ENCODE measurements at places on chromosomes 2 and 18.

DNA sequence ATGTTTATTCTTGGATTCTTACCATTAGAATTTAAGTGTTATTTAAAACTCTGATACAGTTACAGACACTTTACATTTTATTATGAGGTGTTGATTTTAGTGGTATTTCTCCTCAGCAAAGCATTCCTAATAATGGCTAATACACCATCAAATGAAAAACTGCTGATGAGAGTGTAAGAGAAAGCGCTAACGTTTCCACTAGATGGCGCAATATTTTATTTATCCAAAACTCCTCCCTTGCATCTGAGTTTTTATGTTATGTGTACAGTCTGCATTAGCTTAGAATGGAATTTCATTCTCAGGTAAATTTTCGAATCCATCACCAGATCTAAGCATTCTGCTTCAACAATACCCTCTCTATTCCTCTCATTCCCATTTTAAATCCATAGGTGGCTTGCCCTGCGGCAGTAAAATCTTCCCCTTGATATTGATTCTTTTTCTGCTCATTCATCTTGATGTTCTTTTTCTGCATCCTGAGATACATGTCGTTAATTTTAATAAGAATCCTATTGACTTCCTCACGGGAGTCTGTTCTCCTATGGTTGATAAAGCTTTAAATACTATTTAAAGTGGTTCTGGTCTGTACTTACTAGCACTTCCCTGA lies 53.9 kb downstream of the PRKRA start:
- no peak for DNase-seq

DNA sequence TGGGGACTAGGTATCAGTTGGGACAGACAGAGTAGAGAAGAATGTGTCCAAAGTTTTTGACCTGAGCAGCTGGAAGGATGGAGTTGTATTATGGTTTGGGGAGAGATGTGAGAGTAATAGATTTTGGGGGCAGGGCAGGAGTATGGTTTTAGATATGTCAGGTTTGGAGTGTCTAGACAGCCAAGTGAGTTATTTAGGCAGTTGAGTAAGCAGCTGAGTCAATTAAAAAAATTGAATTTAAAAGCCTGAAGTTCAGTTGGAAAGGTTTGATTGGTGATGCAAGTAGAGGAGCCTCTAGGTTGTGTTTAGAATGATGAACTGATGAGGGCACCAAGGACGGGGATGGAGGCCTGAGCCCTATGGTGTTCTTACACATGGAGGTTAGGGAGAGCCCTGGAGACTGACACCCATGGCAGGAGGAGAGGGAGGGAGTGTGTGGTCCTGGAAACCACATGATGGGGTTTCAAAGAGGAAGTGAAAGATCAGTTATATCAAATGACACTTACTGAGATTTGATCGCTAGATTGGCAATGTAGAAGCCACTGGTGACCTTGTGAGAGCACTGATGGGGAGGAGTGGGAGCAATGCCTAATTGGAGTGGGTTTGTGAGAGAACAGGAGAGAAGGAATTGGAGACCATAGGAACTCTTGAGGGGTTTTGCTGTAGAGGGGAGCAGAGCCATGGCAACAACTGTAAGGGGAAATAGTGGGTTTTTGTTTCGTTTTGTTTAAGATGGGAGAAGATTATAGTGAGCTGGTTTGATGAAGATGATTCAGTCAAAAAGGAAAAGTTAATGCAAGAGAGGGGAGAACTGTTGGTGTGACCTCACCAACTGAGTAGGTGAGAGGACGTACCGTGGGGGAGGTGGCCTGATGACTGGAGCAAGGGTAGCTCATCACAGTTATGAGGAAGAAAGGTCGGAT lies 10.3 kb downstream of the ITGA6 start:
- no peak for DNase-seq

DNA sequence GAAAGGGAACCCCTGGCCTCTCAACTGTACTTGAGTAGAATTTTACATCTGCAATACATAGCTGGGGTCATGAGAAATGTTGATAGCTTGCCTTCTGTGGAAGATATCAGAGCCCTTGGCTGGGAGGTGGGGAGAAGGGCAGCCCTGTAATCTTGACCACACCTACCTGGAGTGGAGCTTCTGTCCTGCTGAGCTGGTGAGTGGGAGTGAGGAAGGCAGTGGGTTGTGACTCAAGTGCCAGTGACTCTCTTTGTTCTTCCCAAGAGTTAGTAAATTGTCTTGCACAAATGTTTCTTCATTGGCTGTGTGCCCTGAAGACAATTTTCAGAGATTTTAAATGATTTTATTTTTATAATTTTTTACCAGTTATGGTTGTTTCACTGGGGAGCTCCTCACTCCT lies 277.3 kb downstream of the MBD5 start:
- DNase-seq = no peak

DNA sequence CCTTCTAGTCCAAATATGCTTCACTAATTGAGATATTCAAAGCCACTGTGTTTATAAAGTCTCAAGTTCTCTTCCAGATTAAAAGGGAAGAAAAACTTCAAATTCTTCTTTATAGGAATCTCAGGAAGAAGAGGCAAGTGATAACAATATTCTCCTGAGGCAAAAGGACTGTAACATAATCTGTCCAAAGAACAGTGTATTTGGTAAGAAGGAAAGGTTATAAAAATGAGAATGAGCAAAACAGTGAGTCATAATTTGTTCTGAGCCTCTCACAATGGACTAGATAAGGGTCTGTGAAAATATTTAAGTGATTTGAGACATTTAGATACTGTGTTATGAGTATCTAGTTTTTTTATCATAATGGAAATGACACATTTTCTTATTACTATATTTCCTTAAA lies 44.3 kb downstream of the SNRPD1 start:
- DNase-seq = no peak

DNA sequence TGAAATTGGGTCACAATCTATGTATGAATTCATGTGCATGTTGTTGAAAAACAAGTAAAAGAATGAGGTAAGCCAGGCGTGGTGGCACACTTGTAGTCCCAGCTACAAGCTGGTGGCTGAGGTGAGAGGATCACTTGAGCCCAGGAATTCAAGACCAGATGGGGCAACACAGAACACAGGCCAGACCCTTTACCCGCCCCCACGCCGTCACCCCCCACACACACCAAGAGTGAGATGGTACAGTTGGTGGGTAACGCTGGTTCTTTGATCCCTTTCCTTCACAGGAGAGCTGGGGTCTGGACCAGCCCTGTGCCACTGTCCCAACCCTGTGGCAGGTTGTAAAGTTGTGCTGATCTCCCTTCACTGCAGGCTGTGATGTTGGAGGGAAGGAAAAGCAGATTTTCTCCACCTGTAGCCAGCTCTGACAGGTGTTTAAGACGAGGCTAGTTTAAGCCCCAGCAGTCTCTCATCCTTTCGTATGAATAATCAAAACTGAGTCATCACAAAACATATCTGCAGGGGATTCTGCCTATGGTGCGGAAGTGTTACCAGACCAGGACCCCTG lies 13.6 kb downstream of the B3GNT2 start:
- no peak for DNase-seq

DNA sequence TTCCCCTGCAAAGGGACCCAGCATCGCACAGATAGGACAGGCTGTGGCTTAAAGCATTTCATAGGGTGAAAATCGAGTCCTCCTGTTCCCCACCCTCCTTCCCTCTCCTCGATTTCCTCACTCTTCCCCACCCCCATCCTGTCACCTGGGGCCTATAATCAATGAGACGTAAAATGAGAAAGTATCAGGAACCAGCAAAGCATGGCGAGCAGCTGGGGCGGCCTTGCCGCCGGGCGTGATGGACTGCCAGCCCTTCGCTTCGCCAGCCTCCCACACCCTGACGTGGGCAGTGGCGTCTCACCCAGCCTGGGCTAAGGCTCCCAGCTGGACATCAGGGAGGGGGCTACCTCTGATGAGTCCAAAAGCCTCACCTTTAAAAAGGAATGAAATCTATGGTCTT lies 11.1 kb downstream of the SLC30A3 start:
- DNase-seq = no peak

GRCh38 chr18:6382963-6383362 lies 31.7 kb downstream of the L3MBTL4 start:
- no peak for DNase-seq

DNA sequence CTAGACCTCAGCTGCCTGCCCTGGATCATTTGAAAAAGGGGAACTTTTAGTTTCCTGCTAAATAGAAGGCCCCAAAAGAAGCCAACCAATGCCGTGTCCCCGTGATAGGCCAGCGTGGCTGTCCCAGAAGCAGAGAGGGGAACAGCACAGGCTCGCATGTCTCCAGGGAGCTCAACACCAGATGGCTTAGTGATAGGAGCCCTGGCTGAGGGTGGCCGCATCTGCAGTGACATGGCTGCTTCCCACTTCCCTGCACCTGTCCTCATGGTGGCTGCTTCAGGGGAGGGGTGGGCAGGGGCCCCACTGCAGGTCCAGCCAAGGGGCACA lies 79.6 kb downstream of the MBP start:
- DNase-seq = no peak

- no peak for DNase-seq
Observed at GRCh38 chr18:28359176-28359575, 182.2 kb upstream of the CDH2 start.

- no peak for DNase-seq
Observed at GRCh38 chr2:9200633-9201015, 6.0 kb upstream of the ASAP2 start.

GRCh38 chr2:26801328-26801727 lies 15.5 kb downstream of the CENPA start:
- no peak for DNase-seq

DNA sequence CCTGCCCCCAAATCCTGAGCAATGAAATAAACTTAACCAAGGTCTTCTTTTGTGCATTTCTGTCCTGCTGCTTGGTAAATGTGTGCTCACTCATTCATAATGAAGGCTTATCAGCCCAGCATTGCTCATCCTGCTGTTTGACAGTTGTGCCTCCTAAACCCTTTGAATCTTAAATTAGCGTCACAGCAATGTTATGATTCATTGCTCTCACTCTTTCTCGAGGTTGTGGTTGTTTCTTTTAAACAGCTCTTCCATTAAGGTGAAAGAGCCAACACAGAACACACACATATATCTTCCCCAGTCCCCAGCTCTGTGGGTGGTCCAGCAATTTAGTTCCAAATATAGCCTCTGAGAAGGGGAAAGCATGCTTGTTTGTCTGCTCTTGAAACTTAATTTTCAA lies 84.0 kb downstream of the EVA1A start:
- DNase-seq = no peak

- no peak for DNase-seq
Observed at GRCh38 chr18:10051877-10052631, 138.2 kb downstream of the VAPA start.

GRCh38 chr18:75158465-75159237 lies 50.3 kb downstream of the PTGR3 start:
- no peak for DNase-seq

DNA sequence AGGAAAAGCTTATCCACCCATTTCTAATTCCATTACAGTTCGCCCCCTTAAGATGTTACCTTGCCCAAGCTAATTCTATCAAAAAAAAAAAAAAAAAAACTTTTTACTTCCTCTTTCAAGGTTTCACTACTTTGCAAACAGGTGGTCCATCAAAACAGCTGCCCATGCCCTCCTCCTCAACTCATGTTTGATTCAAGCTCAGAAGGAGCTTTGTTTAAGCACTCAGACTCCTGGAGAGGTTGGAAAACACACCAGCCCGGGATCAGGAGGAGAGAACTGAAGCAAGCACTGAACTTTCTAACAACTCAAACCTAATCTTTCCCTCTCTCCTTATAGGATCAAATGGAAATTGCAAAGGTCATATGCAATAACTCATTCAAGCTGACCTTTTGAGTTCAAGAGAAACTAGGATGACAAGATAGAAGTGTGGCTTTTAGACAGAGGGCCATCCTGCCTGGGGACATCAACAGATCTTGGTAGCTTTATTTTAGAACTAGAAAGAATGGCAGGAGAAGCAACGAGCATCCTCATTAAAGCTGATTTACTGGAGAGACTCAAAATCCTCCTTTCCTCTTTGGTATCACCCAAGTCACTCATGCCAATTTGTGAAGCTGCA lies 28.3 kb upstream of the FZD7 start:
- no peak for DNase-seq

DNA sequence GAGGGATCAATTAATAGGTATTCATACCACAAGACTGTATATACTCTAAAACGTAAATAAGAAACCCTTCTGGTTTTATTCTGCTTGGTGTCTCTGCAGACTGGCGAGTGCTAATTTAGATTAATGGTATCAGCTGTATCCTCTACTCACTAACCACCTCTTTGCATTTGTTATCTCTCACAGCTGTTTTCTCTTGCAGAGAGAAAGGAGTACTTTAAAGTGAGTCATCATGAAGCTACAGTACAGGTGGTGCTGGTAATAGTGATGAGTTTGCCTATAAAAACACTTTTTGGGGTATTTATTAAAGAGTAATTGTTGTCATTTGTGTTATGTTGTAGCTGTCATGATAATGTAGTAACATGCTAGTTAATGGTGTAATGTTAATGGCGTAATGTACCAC lies 147.7 kb downstream of the NETO1 start:
- no peak for DNase-seq

DNA sequence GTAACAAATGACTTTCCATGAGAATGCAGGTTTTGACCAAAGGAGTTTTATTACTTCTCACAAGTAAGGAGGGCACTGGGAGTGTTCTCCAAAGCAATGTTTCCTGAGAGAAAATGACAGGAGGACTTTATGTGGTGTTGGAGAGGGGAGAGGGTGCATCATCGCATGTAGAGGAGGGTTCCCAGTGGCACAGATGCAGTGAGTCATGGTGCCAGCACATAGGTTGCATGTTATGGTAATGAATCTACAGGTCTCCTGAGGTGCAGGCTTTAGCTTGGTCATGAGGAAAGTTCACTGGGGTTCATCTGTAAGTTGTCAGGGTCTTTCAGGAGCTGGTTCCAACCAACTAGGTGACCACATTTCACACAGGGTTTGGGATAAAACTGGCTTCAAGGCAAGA lies 30.4 kb downstream of the NAT8 start:
- DNase-seq = no peak

GRCh38 chr2:64627860-64628841 lies 25.6 kb downstream of the SERTAD2 start:
- no peak for DNase-seq

DNA sequence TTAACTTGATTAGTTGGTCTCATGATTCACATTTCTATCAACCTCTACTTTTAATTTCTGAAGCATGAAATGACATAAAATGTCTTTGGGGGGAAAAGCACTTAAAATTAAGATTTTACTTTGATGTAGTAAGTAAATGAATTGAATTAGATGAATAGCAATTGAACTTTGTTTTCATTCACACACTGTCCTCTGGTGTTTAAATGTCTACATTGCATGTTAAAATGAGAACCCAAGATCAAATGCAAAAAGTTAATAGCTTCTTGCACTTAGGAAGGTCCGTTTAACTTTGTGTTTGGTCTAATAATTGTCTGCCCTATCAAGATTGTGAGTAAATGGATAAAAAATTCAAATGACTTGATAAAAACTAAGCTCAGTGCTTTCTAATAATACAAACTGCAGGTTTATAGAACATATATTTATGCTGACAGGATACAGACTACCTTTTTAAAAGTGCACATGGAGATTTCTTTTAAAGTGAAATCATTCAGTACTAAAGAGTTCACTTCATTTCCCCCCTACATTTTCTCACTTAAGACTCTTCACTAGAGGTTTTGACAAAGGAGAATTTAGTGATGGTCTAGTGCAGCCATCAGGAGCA lies 156.2 kb upstream of the NABP1 start:
- DNase-seq = no peak
